ENCODE measurements at places on chromosomes 5 and 9.

DNA sequence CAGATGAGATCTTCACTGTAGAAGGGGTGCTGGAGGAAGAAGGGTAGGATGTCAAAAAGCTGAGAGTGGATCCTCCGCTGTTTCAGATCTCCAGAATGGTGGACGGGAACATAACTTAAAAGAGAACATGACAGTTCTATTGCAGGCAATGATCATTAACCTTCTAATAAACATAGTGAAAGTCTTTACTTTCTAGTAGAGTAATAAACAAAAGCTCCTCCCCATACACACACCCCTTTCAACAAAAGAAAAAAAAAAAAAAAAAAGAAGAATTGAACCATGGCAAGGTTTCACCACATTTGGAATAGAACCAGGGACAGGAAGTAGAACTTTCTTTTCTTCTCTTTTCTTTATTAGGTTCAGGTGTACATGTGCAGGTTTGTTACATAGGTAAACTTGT lies 768.1 kb upstream of the RIOK2 start:
- no peak for DNase-seq

DNA sequence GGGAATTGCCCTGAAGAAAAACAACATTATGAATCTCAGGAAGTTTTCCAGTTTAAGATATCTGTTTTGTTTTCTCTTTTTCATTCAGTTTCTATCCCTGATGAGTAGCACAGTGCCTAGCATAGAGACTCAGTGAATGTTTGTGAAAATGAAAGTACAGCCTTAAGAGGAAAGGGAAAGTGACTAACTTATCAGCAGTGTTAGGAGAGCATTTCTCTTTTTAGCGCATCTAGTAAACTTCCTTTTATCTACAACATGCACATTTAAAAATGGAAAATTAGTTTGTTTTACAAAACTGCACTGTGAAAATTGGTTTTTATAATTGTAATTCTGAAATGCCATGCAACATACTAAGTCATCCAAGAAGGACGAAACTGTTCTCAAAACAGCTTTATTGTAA lies 110.8 kb downstream of the SMARCA2 start:
- no peak for DNase-seq

GRCh38 chr5:119354537-119355243 lies 1.1 kb upstream of the TNFAIP8 start:
- no peak for DNase-seq

GRCh38 chr5:11197726-11198125 lies 436.7 kb upstream of the DAP start:
- no peak for DNase-seq

- DNase-seq, result no peak
Observed at GRCh38 chr5:53448851-53449250, 31.6 kb upstream of the FST start.

- DNase-seq, result no peak
Observed at GRCh38 chr5:38926121-38926520, 80.3 kb downstream of the OSMR start.

GRCh38 chr9:124760719-124761118 lies 10.4 kb downstream of the NR6A1 start:
- no peak for DNase-seq

DNA sequence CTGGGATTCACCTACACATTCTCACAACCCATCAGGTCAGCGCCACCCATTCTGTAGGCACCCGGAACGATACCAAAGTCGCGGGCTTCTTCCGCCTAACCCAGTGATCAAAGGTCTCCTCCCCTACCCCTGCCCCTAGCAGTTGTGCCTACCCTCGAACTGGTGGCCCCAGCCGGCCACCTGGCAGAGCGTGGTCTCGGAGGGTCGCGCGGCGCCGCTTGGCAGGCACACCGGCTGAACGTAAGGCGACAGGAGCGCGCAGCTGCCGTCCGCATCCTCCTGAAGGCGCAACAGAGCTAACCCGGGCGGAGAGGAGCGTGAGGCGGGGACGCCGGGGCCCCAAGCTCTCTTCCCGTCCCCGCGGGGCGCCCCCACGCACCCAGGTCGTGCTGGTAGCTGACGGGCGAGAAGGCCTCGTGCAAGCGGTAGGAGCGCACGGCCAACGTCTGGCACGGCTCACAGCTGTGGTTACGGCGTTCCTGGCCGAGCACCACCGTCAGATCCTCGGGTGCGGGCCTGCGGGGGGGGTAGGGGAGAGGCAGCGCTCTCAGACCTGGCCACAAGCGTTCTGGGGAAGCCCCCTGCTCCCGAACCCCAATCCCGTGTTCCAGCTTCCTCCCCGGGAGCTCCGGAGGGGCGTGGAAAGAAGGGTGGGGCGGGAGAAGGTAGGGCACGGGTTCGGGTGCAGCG lies 2.8 kb upstream of the PFN3 start:
- DNase-seq, result no peak

- no peak for DNase-seq
Observed at GRCh38 chr5:156920042-156920860, 42.8 kb downstream of the TIMD4 start.

DNA sequence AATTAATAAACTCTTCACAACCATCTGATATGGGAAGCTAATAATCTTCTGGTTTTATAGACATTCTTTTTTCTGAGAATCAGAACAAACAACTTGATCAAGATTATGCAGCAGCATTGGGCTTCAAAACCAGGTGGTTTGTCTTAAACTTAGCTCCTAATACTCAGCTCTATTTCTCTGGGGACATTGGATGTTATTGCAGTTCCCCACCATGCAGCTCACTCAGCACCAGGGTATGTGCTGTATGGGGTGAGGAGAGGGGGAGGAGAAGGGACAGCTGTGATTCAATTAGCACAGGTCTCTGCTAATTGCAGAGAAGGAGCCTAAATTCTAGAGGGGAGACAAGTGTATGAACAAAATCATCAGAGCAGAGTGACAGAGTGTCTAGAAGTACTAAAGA lies 210.7 kb upstream of the TNC start:
- no peak for DNase-seq

- no peak for DNase-seq
Observed at GRCh38 chr9:5592904-5593303, 36.0 kb upstream of the RIC1 start.

- no peak for DNase-seq
Observed at GRCh38 chr9:126690431-126691051, 76.8 kb downstream of the LMX1B start.

- no peak for DNase-seq
Observed at GRCh38 chr5:2276101-2276500, 393.4 kb upstream of the IRX4 start.

- DNase-seq, result no peak
Observed at GRCh38 chr5:122170620-122171019, 41.3 kb downstream of the ZNF474 start.

- DNase-seq, result no peak
Observed at GRCh38 chr5:60673334-60673733, 26.6 kb downstream of the DEPDC1B start.

- DNase-seq, result no peak
Observed at GRCh38 chr5:5179079-5179478, 38.9 kb downstream of the ADAMTS16 start.

- no peak for DNase-seq
Observed at GRCh38 chr9:70444904-70445303, 30.4 kb upstream of the KLF9 start.

DNA sequence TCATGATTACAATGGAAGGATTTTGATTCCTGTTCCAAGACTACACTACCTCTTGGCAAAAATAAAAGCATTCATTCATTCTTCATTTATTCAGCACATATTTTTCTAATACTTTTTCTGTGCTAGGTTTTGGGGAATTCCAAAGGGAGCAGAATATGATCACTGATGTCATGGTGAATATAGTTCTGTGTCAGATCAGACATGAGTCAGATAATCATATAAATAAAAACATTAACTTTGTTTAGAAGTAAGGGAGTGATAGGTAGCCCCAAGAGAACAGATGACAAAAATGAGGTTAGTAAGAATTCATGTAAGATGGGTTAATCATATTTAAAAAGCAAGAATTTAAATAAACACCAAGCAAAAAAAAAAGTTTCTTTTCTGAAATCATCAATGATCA lies 94.1 kb upstream of the RANBP6 start:
- DNase-seq, result no peak

GRCh38 chr9:108617676-108618075 lies 238.1 kb downstream of the ACTL7B start:
- no peak for DNase-seq

DNA sequence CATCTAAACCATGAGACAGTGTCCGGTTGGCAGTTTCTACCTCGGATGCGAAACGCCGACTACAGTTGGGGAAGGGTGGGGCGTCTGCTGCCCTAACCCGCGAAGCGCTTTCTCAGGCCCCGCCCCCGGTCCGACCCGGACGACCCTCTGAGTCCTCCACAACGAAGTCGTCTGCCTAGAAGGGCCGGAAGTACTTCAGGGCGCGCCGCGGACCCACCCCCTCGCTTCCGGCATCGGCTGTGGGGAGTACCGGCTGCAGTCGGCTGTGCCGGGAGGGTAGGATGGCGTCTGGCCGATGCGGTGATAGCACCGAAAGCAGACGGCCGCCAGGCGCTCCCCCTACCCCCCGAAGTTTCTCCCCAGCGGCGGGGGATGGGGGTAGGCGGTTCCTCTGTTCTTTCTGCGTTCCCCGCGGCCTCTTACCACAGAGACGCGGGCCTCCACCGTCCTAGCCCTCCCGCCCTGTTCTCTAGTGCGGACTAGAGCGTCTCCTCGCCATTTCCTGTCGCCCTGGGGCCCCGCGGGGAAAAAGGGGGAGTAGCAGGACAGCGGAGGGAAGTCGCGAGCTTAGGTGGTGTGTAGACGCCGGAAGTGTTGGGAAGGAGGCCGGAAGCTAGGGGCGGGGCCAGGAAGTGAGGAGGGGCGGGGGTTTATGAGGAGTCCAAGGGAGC lies at the start of gene TRIM41:
Gene TRIM41, plus strand, starts transcription at position 224 of the 671 bp plus-strand sequence. CDS start 719 bp downstream, outside the sequence.
- no peak for DNase-seq

DNA sequence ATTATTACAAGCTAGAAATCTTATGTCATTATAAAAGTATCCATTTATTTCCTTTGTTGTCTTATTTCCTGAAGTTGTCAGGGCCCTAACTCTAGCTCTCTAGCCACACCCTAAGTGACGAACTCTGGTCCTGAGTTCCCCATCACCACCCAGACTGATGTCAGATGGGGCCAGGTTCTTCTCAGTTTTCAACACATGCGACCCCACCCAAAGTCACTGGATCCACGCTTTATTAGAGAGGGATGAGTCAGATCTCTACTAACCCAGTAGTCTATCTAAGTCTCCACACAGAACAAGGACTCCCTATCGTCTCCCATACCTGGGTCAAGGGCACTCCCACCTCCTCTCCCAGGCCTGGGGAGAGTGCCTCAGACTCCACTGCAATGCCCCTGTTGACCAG lies 6.8 kb upstream of the FEM1C start:
- DNase-seq, result no peak

- DNase-seq, result no peak
Observed at GRCh38 chr5:163363389-163363788, 74.0 kb upstream of the CCNG1 start.

GRCh38 chr5:51380603-51381207 lies 2.5 kb upstream of the ISL1 start:
- no peak for DNase-seq

DNA sequence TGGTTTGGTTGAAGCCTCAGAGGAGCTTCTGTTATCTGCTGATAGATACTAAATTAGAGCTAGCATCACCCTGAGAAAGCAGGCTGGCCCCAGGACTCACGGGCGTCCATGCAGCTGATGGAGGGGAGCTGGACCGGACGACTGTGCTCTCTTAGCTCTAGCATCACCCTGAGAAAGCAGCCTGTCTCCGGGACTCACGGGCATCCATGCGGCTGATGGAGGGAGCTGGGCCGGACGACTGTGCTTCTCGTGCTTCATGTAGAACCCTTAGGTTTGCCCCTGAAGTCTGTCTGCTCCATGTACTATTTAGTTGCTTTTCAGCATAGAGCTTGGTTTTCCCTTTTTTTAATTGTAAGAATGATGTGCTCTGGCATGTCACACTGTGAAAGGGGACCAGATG lies 16.3 kb upstream of the LTC4S start:
- no peak for DNase-seq

DNA sequence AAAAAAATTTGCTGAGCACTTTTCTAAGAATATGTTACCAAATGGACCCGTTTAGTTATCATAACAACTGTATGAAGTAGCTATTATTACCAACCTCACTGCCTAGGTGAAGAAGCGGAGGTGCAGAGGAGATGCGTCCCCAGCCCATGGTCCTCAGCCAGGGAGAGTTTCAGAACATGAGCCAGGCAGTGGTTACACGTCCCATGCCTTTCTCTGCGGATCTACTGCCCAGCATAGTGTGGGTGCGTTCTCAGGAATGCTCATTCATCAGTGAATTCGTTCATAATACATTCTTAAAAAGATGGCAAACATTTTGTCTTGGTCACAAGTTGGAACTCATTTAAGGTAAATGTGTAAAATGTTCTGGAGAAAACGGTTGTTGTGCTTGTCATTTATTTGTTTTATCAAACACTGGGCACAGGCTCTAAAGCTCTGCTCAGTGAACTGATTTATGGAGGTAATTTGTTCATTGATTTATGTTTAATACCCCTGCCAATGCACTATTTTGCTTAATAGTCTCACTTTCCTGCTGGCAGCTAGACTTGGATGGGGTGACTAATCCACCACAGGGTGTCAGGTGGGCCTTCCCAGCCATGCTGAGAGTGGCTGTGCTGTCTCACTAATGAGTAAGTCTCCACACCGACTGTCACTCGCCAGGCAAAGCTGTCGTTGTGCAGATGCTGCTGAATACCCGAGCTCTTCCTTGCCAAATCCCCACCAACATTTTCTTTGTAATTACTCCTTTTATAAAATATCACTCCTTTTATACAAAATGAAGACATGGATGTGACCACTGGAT lies 248.8 kb downstream of the TENT4A start:
- no peak for DNase-seq

- no peak for DNase-seq
Observed at GRCh38 chr5:31378838-31379237, 153.1 kb downstream of the DROSHA start.

- DNase-seq, result no peak
Observed at GRCh38 chr5:73950441-73950873, 324.5 kb downstream of the ARHGEF28 start.

DNA sequence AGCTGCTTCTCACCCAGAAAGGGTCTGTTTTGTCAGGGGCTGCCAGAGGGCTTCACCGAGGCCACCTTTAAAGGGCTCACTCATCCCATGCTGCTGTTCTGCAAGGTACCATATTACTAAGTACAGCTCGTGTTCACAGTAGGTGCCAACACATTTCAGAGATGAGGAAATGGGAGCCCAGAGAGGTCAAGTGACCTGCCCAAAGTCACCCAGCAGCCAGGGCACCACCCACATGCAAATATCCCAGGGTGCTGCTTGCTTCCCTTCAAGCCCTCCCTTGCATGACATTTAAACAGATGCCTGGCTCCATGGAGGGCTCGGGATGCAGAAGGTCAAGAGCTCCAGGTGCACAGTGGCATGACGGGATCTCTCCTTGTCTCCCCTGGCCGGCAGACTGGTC lies 123.5 kb upstream of the SARDH start:
- DNase-seq, result no peak

All from DMS 273 treated with DMSO at 0.1 percent for 48 hours (cell line).